Astrocyte (in vitro differentiated cells and primary cell): ENCODE measurements at places on chromosomes 12 and 14. TPM values are rescaled to one million over a fixed set of nuclear protein-coding genes. Genes with fewer than 3 reads are reported as not detected.
A peak's percentile ranks its signal among the peaks of the same experiment; 100 is the strongest.

- DNase-seq: no peak
Measured at GRCh38 chr12:92425165-92425564, 277.6 kb upstream of the PLEKHG7 start.

- peak; percentile 57 for DNase-seq
Measured at GRCh38 chr14:22986508-22987054, 4.2 kb upstream of the AJUBA start.

GRCh38 chr14:90819734-90820393 is 3.6 kb upstream of the TTC7B start:
- DNase-seq: no peak

DNA sequence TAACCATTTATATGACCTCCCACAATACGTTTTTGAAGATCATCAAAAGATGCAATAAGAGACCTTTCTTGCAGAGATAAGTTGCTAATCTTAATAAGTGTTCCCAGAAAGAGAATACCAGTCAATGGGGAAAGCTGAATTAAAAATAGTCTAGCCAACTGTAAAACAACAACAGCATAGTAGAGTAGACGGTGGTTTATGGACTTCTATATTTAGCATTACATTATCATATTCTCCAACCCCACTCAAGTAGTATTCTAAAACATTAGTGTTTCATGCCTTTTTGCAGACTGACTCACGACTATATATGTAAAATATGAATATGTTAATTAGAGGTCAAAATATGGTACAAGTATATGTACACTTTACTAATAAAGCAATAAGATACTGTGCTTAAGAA is 218.9 kb downstream of the MED13L start:
- no peak for DNase-seq

DNA sequence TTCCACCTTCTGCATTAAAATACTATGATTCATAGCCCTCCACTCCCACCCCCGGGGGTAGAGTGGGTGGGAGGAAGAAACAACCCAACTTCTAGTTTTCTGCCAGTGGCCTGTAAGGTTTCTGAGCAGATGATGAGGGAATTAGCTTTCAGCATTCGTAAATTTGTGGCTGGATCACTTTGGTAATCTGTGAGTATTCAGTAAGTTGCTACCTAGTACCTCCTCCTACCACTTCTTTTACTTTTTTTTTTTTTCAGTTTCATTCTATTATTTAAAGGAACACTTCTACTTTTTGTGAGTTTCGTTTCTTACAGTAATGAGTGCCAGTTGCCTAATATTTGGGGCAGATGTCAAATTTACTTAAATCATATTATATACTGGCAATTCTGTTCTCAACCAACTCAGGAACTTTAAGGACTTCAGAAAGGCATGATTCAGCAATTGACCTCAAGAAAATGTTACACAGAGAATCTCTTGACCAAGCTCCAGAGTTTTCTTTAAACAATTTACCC is 42.4 kb upstream of the EMP1 start:
- peak; percentile 13 for DNase-seq

- DNase-seq: no peak
Measured at GRCh38 chr14:57848353-57848752, 17.5 kb downstream of the SLC35F4 start.

The KRT83 gene
- not detected in 2 replicates for total RNA-seq

The HOXC9 gene
- not detected in 2 replicates for total RNA-seq
